ENCODE measurements at places on chromosomes 1 and 21.

DNA sequence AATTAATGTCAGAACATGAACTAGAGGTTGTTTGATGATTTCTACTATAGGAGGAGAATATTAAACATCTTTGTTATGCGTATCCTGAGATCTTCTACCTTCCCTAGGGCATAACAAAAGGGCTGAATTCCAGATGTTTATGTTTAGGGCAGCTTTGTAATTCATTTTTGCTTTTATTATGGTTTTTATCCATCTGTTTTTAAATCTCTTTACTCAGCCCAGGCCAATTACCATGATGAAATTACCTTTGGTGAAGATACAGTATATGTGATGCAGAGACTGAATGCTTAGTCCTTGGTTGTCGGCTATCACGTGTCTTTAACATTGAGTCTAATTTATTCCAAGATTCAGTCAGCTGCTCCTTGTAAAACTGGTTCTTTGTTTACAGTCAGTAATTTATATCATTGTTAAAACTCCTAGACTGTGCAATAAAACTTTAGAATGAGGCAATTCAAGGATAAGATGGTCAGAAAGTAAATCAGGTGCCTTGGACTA lies 176.9 kb downstream of the CTH start:
- DNase-seq: no peak

GRCh38 chr1:209822706-209823105 lies 5.1 kb upstream of the UTP25 start:
- no peak for DNase-seq

DNA sequence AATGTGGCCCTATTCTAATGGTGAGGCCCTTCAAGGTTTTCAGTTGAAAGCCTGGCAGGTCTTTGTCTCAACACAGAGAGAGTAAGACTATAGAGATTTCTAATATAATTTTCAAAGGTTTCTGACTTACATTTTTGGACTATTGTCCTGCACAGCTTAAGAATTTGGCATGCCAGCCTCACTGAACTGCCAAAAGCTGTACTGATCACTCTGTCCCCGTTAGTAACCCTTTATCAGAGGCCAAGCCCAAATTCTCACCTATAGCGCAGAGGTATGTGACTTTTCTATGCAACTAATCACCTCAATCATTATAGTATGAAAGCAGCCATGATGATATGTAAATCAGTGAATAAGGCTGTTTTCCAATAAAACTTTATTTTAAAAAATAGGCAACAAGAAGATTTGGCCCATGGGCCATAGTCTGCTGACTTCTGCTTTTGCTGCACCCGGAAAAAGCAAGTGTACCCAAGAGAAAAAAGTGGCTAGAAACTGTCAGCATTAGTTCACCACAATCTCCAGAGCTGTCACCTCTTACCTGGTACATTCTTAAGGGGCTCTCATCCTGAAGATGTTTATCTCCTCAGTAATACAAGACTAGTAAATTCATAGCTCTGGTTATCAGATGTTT lies 85.4 kb downstream of the PIGK start:
- no peak for DNase-seq

DNA sequence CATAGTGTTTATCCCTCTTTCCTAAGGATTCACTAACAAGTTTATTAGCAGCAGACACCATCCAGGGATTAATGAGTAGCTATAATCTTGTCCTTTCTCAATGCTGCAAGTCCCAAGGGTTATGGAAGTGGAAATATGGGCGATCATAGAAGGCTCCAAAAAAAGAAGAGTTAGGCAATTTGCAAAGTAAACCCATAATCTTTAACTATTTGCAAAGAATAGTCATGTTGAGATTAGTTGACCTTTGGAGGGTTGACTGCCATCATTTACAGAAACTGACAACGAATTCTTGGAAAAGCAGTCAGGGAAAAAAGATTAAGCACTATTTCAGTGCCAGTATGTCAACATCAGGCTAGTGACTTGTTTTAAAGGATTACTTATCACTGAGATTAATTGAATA lies 169.9 kb downstream of the KCNT2 start:
- no peak for DNase-seq

DNA sequence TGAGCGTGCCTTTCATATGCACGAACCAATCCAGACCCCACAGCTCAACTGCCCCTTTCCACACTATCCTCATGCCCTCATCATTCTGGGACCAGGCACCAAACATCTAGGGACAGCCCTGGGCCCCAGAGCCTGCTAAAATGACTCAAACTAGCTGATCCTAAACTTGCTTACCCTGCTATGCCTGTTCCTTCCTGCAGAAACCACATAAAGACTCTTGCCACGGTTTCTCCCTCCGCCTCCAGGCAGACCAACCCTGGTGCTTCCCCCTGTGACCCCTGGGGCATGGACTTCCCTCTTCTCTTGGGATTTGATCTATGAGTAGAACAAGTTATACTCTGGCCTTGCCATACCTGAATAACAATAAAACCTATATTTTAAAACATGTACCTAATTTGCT lies 138.0 kb upstream of the CD34 start:
- DNase-seq: no peak

- DNase-seq: no peak
Observed at GRCh38 chr1:22540337-22540736, 23.0 kb upstream of the EPHA8 start.

DNA sequence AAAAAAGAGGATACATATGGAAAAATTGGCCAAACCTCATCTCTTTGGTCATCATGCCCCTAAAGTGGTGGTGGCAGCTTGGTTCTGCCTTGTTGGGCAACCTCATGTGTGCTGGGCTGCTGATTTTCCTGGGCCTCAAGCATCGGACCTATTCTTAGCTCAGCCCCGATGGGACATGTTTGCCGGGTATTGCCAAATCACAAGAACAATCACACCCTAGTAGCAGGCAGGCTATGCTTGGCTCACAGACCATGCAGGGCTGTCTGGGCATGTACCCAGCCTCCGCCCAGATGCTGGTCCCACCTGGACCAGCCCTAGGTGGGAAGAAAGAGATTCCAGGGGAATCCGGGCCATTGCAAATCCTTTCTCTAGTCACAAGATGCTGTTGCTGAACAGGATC lies 189.4 kb upstream of the FGGY start:
- no peak for DNase-seq

- DNase-seq: no peak
Observed at GRCh38 chr1:91940496-91940895, 8.7 kb upstream of the BRDT start.

DNA sequence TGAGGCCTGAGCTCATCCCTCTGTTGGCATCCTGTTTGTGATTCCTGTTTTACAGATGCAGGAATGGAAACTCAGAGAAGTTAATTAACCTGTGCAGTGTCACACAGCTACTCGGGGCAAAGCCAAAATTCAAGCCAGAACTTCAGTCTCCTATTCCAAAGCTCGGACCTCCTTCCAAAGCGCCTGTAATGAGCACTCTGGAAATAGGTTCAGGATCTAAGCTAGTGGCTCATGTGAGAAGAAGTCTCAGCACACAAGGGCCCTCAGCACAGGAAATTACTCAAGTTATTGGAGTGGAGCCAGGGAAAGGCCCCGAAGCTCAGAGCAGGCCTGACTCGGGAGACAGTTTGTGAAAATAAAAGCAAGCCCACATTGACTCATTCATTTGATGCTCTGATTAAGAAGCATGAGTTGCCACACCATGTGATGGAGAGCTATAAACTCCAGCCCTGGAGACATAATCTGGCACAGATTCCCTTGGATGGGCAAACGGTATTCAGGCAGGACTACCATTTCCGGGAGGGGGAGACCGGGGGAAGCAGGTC lies 50.6 kb upstream of the LYST start:
- peak; percentile 63 for DNase-seq

DNA sequence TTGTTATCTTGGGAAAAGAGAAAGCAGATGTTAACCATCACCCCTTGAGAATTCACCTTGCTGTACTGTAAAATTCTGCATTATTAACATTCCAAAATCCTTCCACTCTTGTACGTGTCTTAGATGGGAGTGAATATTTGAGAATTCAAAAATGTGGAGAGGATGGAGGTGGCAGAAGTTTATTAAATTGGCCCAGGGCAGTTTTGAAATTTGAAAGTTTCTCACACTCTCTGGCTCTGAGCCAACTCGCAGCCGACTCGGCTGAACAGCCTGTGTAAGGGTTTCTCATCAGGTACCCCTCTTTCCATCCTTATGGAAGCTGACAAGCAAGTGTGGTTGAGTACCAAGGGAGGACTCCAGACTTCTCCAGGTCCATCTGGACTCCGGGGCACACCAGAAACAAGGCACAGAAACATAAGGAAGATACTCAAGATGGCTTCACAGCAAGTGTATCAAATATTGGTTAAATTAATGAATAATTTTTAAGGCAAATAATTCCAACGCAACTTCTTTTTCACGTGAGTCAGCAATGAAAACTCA lies 45.1 kb downstream of the RRAGC start:
- no peak for DNase-seq

GRCh38 chr1:48627486-48627885 lies 149.2 kb downstream of the BEND5 start:
- DNase-seq: no peak

- no peak for DNase-seq
Observed at GRCh38 chr1:147729315-147729714, 31.1 kb downstream of the GJA5 start.

DNA sequence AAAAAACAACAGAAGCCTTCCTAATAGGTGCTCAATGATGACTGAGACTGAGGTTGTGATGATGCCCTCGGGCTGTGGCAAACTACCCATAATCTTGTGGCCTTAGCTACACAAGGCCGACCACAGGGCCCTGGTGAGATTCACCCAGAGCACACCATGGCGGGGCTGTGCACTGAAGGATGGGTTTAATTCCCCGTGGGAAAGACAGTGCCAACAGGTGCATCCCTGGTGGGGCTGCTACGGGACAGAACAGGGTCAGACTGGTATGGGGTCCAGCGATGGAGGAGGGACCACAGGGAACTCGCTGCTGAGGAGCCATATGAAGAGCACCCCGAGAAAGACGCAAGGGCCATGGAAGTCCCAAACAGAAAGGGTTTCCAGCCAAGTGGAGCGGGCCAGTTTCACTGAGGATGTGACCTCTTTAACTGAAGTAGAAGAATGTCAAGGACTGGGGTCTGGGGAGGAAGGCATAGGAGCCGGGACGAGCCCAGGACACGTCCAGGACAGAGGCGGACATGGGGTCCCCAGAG lies 21.3 kb downstream of the PRDM15 start:
- no peak for DNase-seq

DNA sequence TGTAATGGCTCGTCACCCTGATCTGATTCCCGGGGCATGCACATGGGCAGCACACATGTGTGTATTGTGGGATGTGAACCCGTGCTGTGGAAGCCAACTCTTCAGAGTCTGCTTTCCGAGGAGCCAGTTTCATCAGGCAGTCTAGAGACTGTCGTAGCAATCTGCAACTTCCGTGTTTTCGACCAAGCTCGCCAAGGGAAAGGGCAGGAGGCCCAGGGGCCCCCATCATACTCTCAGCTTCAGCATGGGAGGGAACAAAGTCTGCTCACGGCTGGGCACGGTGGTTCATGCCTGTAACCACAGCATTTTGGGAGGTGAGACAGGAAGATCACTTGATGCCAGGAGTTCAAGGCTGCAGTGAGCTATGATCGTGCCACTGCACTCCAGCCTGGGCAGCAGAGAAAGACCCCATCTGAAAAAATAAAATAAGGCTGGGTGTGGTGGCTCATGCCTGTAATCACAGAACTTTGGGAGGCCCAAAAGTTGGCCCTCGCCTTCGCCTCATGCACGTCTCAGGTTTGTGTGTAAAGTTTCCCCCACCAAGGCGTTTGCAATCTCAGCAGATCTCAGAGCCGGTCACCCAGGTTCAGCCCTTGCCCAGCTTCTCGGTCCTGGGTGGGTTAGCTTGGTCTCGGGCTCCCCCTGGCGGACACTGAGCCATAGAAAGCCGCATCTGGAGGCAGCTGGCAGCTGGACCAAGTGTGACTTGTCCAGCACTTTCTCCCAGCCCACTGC lies 48.5 kb upstream of the SLC25A33 start:
- peak; percentile 78 for DNase-seq

- no peak for DNase-seq
Observed at GRCh38 chr1:162389021-162389818, 7.7 kb downstream of the C1orf226 start.

GRCh38 chr1:40341491-40342380 lies 24.6 kb upstream of the COL9A2 start:
- DNase-seq: no peak

DNA sequence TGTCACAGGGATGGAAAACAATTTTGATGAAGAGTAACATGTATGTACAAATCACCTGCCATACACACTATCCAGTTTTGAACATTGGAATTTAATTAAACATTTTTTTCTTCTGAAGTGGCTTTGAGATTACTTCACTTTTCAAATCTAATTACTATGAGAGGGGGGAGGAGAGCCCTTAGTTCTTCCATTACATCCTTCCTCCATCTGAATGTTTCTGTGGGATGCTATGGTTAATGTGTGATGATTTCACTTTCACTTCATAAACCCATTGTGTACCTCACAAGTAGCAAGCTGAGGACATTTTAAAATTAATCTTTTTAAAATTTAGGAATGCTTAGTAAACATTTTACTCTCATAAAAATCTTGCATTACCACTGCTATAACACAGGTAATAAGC lies 156.9 kb downstream of the RUNX1 start:
- DNase-seq: no peak

DNA sequence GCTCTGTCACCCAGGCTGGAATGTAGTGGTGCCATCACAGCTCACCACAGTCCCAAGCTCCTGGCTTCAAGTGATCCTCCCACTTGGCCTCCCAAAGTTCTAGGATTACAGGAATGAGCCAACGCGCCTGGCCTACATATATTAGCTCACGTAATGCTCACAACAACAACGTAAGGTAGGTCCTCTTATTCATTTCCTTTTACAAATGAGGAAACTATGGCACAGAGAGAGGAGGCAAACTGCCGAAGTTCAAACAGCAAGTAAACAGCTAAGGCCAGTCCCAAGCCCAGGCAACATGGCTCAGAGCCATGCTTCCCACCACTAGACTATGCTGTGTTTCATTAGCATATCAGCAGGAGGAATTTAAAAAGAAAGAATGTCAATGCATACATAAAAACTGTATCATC lies 284.4 kb downstream of the VAV3 start:
- no peak for DNase-seq

DNA sequence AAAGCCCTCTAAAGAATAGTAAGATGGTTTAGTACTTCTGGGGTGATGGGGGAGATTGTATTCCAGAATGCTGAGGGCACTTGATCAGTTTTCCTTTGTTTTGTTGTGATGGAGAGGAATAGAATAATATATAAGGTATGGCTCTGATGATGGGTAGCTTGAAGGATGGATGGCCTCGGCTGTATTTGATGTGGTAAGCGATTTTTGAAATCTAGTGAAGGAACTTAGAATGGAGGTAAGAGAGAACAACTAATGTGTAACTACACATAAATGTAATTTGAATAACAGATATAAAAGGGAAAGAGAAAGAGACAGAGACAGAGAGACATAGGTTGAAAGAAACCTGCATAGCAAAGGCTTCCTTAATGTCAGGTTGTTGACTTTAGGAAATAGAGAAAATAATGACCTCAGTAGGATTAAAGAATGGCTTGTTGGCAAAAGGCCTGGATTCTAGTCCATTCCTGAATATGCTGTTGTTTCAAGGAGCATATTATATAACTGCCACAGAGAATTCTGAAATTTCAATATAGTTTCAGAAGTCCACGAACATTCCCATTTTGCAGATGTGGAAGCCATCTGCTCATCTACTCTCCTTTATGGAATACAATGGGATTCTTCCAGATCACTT lies 58.7 kb downstream of the NIBAN1 start:
- no peak for DNase-seq

- DNase-seq: no peak
Observed at GRCh38 chr1:21966247-21967000, 10.4 kb upstream of the CELA3B start.

GRCh38 chr1:41428738-41429640 lies 55.5 kb downstream of the EDN2 start:
- no peak for DNase-seq

GRCh38 chr1:110726755-110727154 lies 52.0 kb upstream of the KCNA3 start:
- no peak for DNase-seq

GRCh38 chr21:46661211-46661625 lies 25.7 kb downstream of the PRMT2 start:
- DNase-seq: peak; percentile 25

All from T-cell (primary cell).